ENCODE measurements at places on chromosomes 6 and 20.

- no peak for DNase-seq
Observed at GRCh38 chr6:161422710-161423680, 149.1 kb upstream of the AGPAT4 start.

- no peak for DNase-seq
Observed at GRCh38 chr6:54716877-54717276, 129.7 kb upstream of the FAM83B start.

DNA sequence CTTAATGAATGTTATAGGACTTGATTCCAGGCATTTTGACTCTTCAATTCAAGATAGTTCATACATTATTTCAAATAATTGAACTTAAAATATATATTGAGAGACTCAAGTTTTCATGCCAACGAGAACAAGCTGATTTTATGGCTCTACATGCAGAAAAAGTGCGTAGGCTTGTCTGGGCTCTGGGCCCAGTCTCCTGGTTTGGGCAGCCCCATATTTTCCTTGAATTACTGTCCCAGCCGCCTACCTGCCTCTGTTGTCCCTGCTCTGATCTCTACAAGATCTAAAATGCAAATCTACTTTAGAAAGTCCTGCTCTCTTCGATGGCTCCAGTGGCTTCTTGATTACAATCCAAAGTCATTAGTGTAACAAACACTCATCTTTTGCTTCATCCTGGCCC, 537.4 kb upstream of the CHD6 start:
- DNase-seq = no peak

DNA sequence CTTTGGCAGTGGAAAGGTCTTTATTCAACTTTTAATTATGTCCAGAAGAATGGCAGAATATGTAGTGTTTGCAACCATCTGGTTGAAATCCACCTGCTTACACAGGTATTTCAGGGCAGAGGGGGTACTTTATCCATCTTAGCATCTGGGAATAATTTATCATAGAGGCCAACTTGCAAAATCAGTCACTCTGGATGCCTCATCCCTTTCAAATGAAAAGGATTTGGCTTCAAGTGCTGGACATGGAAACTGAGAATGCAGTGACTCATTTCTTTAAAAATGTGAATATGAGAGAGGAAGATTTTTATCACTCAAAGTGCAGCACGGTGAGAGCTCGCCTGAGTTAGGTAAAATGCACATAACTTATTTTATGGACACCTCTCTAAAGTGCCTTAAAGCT, 758.3 kb downstream of the KIF16B start:
- DNase-seq = no peak

DNA sequence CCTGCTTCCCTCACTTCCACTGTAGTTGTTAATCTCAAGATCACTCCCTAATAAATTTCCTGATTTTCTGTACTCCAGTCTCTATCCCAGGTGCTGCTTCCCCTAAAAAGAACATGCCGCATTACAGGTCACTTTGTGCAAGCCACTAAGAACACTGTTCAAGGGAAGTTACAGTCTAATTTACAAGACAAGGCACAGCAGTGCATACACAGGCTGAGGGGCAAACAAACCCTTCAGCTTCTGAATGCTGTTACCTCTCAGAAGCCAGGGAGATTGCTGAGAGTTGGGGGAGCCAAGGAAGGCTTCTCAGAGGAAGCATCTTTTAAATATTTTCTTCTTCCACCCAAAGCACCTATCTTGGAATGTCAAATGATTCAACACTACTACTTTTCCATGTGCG, 445.3 kb upstream of the FLRT3 start:
- no peak for DNase-seq

DNA sequence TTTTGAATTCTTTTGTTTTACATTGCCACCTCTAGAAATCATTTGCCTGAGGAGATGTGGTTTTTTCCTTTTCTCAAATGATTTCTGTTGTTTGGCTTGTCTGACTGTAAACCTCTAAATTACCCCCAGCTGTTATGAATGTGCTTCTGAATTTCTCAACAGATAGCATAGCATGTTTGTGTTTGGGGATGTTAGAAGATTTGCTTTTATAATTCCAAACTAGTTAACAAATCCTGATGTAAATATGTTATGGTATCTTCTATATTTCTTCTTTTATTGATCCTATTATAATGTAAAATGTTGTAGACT, 31.6 kb upstream of the EZR start:
- no peak for DNase-seq

DNA sequence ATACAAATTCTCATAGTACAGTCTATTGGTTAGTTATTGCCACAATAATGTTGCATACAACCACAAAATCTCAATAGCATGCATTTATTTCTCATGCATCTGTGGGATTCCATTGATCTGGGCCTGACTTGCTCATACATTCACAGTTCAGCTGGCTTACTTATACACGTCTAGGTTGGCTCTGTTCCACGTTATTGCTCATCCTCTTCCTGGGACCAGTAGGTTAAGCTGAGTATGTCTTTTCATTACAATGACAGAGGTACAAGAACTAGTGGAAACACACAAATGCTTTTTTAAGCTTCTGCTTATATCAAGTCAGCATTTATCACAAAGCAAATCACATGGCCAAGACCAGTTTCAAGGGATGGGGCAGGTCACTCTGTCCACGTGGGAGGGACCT, 485.3 kb upstream of the BTBD3 start:
- DNase-seq = peak; percentile 11

- peak; percentile 96 for DNase-seq
Observed at GRCh38 chr20:58127701-58128111, 100.7 kb downstream of the ANKRD60 start.

GRCh38 chr20:45358282-45359068, 4.5 kb upstream of the SYS1 start:
- DNase-seq = peak; percentile 87

DNA sequence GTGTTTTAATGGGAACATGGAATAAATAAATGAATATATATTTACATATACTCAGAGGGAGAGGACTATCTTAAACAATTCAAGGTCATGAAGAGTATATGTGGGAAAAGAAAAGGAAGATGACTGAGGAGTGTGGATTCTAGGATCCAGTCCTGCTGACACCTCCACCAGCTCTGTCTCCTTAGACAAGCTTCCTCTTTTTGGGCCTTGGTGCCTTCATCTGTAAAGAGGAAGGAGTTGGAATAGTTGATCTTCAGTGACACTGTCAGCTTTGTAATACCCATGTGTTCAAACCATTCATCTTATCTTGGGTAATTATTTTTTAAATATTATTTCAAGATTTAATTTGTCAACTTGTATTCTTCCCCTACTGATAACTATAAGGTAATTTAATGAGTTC, 338.0 kb downstream of the ADGRB3 start:
- no peak for DNase-seq

DNA sequence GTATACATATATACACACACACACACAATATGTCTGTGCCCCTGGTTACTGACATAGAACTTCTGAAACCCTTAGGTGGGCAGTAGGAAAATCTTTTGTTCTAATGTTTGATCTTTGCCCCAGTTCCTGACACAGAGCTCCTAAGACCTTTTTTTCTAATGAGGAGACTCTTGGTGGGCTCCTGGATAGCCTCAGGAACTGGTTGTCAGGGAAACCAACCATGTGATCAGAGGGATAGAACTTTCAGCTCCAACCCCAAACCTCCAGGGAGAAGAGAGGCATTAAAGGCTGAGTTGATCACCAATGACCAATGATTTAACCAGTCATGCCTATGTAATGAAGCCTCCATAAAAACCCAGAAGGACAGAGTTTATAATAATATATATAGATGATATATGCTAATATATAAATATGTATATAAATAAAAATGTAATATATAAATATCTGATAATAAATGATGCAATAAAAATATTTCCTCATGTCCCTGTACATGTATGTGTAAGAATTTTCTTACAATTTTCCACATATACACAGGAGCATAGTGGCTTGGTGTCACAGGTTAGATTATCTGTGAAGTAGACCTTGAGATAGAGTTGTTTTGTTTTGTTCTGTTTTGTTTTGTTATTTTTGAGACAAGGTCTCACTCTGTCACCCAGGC, 93.3 kb downstream of the GPX5 start:
- DNase-seq = no peak

DNA sequence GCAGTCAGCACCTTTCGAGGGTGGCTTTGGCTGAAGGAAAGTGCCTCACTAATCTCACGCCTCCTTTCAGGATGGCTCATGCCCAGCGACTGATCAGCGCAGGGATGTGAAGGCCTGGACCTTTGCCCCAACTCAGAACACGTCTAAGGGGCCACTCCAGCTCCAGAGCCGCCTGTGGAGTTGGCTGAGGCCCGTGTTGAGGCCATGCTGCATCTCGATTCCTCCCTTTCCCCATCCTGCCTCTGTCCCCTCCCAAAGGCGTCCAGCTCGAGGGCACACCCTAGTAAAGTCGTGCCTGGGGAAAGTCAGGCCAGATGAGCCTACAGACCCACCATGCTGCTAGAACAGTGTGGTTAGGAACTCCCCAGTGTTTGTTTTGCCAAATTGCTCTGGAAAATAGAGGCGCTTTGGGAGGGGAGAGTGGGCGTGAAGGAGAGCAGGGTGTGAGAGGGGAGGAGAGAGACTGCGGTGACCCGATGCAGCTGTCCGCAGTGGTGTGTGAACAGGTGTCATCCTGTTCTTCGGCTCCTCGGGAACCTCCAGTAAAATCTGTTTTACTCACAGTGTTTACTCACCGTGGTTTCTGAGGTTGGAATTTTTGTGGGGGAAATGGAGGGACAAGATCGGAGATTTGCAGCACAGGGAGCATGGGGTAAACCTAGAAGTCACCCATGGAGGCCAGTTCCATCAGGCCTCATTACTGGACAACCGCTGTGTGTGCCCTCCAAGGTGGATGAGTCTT, 85.0 kb upstream of the PMEPA1 start:
- peak; percentile 64 for DNase-seq

GRCh38 chr20:46367967-46368901, 38.2 kb downstream of the ELMO2 start:
- no peak for DNase-seq

- DNase-seq = no peak
Observed at GRCh38 chr6:3289664-3290055, 30.9 kb downstream of the PSMG4 start.

- no peak for DNase-seq
Observed at GRCh38 chr20:24934101-24934661, 14.9 kb upstream of the CST7 start.

DNA sequence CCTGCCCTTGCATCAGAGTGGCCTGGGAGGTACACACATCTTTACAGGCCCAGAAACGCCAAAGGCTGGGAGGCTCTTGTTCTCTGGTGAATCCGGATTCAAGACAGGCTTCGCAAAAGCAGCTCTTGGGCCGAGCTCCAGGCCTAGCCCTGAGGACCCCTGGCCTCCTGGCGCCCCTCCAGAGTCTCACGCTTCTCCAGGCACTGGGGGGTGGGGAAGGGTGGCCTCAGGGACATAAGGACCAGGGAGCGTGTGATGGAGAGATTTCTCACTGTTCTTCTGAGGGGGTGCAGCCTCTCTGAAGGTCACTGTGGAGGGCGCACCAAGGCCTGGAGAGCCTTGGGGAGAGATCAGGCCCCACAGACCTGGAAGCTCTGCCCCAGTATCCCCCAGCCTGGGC, 349.2 kb downstream of the ZFAND3 start:
- no peak for DNase-seq
